ENCODE measurements at places on chromosomes 6 and 20. TPM values are rescaled to one million over a fixed set of nuclear protein-coding genes. Genes with fewer than 3 reads are reported as not detected.
A peak's percentile ranks its signal among the peaks of the same experiment; 100 is the strongest.

Gene TRIM38
- 9.2 TPM for polyA plus RNA-seq

Gene EFCAB8
- polyA plus RNA-seq: 0.06 TPM

Gene ARMC2
- 14.4 TPM for polyA plus RNA-seq

Gene HMGCLL1
- 2.1 TPM for polyA plus RNA-seq

GRCh38 chr6:114068116-114068515, 97.2 kb upstream of the HDAC2 start:
- no peak for DNase-seq

Gene PABPC1L
- polyA plus RNA-seq: 112 TPM

GRCh38 chr20:49854190-49854875, 41.7 kb downstream of the SLC9A8 start:
- DNase-seq: no peak

DNA sequence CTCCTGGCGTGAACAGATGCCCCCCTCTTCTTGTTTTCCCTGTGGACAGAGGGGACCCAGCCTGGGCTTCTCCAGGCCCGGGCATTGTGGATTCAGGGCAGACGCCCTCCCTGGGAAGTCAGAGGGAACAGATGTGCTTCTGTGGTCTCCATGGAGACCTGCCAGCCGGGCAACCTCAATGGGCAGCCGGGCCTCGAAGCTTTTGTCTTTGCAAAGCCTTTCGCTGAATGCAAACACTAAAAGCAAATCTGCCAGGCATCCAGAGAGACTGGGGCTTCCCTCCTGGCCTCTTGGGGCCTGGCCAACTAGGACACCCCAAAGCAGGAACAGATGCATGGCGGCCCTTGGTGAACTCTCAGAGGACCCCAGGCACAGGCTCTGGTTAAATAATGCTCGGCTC, 370.0 kb upstream of the SULF2 start:
- no peak for DNase-seq

Gene ERMARD
- 33.9 TPM for polyA plus RNA-seq

DNA sequence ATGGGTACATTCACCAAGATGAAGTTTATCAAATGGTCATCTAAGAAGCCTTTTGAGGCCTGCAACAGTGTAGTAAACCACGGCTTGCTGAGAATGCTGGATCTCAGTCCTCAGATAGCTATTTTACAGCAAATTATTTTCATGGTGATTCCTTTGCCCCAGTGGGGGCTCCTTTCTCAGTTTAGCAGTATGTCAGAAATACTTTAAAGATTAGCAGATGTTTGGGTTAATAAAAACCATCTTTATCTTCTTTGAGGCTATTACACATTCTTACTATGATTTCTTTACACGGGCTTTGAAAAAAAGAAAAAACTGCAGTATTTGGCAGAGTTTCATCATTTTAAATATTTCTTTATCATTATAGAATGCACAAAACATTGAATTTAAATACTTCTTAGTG, 10.7 kb downstream of the MYLIP start:
- DNase-seq: no peak

Gene EBF4
- 35.2 TPM for polyA plus RNA-seq

GRCh38 chr6:1424306-1424927, 35.0 kb downstream of the FOXF2 start:
- DNase-seq: peak; percentile 17

Gene PDYN
- 0.34 TPM for polyA plus RNA-seq

Gene PRSS16
- polyA plus RNA-seq: 0.61 TPM

GRCh38 chr6:136656121-136656520, 105.9 kb upstream of the MAP7 start:
- no peak for DNase-seq

Gene ULBP2
- 0.68 TPM for polyA plus RNA-seq

- DNase-seq: no peak
Observed at GRCh38 chr6:43506171-43506570, 4.0 kb downstream of the LRRC73 start.

Gene PCSK2
- polyA plus RNA-seq: 0.62 TPM

DNA sequence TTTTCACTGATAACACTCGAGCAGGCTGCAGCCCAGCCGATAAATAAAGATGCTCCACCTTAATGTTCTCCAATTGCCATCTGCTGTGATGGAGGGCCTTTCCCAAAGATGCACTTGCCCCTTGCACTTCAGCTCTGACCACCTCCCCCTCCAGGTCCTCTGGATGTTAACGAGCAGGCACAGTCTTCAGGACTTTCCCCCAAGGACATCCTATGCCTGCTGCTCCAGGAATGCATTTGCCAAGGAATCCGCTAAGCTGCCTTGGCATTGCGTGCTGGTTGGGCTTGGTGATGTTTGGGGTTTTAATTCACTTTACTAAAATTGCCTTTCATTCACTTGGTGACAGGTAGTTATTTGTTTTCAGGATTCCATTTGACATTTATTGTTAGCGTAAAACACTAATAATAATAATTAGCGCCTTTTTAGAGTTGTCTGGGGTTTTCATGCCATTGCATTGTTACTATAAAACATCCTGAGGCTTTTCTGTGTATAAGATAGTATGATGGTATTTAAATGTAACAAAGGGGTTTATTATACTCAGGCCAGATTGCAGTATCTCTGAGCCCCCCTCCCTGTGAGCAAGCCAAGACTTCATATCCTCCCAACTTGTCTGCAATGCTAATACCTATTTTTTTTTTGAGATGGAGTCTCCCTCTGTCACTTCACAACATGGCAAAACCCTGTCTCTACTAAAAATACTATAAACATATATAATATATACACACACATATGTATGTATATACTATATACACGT, 66.7 kb upstream of the TSHZ2 start:
- DNase-seq: no peak

DNA sequence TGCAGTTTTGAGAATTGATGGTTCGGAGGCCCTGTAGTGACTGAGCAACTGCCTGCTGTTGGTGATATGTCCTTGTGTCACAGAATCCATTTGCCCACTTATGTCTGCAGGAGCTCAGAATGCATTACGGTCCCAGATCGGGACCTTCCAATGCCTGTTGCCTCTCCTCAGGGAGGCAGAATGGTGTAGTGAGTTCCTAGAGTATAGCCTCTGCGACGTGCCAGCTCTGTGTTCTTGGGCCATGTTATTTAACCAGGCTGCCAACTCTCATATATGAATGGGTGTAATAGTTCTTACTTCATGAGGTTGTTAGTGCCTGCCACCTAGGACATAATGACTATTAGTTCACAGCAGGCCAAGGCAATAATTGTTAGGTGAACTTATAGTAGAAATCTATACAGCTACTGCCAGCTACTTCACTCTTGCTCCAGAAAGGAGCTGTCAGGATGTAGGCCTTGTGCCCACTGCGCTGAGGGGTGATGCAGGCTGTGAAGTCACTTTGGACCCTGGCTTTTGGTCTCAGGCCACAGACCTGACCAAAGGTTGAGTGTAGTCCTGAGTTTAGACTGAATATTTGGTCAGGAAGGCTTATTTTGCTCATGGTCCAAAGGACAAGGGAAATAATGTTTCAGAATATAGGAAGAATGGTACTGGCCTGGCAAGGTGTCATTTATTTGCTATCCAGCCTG, 82.1 kb downstream of the ASXL1 start:
- DNase-seq: no peak

DNA sequence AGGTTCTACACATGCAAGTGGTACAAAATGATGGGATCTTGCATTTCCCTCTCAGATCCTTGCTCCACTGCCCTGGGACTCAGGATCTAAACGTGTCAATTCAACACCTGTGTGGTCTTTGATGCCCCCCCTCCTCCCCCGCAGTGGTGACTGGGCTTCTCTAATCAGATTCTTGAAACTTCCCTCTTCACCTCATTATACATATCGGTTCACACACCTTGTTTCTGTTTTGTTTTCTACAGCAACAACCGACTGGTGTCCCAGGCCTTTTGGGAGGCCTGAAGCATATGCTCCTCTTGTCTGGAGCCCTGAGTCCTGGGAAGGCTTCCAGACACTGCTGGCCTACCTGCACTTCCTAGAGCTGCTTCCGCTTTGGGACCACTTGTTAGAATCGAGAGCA, 20.0 kb downstream of the SAMD3 start:
- no peak for DNase-seq

GRCh38 chr6:14875481-14876063, 370.3 kb upstream of the JARID2 start:
- DNase-seq: no peak

DNA sequence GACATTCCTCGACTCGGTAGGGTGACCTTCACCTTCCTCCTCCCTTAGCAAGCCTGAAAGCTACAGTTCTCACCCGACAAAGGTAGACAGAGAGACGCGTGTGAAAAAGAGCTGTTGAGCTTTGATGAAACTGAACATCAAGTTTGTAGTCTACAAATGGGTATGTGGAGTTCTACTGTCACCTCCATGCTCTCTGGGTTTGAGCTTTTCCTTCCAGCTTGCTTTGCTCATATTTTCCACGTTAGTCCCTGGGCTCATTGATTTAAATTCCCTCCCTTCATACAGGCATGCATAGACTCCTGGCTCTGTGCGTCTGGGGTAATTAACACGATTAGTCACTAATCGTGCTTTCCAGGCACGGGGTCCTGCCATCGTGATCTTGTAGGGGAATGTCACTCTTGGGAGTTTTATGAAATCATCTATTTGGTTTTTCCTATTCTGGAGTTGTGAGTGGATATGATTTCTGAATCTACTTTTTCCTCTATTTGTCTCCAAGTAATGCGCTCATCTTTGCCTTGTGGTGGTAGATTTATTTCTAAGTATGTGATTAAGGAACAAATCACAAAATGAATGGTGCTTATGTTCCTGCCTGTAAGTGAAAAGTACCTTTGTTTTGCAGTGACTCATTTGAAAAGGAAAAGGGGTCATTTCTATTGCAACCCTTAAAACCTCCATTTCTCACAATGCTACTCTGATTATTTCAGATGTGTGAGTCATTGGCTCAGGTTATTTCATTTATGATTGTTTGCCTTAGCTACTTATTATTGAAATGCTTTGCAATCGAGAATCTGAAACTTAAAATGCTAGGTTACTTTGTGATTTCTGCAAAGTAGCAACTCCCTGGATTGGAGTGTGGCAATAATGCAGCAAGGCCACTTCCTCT, 154.6 kb downstream of the ZDHHC14 start:
- DNase-seq: no peak

Data from renal pelvis (tissue), 12 donors.